ENCODE measurements at places on chromosomes 12 and 14.

- DNase-seq = no peak
Observed at GRCh38 chr14:30125322-30125979, 197.8 kb upstream of the PRKD1 start.

GRCh38 chr12:26612203-26612602 lies 220.8 kb downstream of the ITPR2 start:
- no peak for DNase-seq

DNA sequence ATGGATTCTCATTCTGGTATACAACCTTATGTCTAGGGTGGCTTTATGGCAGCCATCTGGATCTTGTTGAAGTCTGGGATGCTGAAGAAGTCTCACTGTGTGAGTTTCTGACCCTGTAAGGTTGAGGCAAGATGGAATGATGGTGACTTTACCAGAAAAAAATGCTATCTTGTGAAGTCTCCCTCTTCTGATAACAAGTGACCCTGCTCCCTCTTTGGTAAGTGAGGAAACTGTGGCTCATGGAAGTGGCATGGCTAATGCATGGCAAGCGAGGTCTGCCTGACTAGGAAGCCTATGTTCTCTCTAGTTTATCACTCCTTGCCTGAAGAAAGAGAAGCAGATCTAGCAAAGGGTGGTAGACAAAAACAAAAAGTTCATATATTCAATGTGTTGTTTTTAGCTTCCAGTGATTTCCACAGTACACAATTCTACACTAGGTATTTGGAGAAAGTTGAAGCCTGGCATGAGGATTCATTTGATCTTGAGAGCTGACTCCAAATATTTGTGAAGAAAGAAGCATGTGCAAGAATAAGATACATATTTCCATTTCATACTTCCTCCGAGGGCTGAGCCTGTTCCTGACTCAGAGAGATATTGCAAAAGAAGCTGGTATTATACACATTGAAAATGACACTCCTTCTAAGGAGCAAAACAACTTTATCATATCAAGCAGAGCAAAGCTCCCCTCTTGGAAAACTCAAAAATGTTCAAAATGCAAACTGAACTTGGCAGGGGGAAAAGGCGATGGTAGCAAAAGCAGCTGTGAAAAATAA lies 63.6 kb downstream of the HELB start:
- no peak for DNase-seq

DNA sequence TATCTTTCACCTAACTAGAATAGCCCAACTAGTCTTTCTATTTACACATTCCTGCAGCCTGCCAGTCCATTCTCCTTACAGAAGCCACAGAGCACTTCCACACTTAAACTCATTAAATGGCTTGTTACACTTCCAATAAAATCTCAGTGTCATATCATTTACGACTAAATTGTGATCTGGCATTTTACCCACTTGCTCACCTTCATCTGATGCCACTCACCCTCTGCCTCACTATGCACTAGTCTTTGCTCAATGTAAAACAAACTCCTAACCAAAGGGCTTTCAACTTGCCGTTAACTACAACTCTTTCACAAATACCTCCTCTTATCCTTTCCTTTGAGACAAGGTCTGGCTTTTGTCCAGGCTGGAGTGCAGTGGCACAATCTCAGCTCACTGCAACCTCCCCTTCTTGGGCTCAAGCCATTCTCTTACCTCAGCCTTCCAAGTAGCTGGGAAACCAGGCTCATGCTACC lies 24.1 kb downstream of the YAF2 start:
- DNase-seq = no peak

GRCh38 chr12:75658901-75659823 lies 147.8 kb upstream of the KRR1 start:
- no peak for DNase-seq
